ENCODE measurements at places on chromosomes 13 and 19. TPM values are rescaled to one million over a fixed set of nuclear protein-coding genes. Genes with fewer than 3 reads are reported as not detected.

PTGIR gene
- polyA plus RNA-seq = 2.8 TPM

LRRC63 gene
- polyA plus RNA-seq = 0.16 TPM

SLC7A10 gene
- polyA plus RNA-seq = 0.43 TPM

NLRP9 gene
- not detected for polyA plus RNA-seq

CEACAM5 gene
- 0.08 TPM for polyA plus RNA-seq

CGB5 gene
- not detected for polyA plus RNA-seq

FLT3LG gene
- polyA plus RNA-seq = 2.7 TPM

ZNF575 gene
- polyA plus RNA-seq = 2.1 TPM

OBI1 gene
- 26.4 TPM for polyA plus RNA-seq

GPR12 gene
- not detected for polyA plus RNA-seq
